CD4-positive, alpha-beta T cell (primary cell): ENCODE measurements at places on chromosomes 7 and 10.

GRCh38 chr10:128377988-128378387 lies 251.8 kb upstream of the MKI67 start:
- no peak for DNase-seq

GRCh38 chr7:50658696-50659095 lies 93.5 kb upstream of the DDC start:
- DNase-seq = no peak

- DNase-seq = no peak
Measured at GRCh38 chr10:110686047-110686446, 41.9 kb downstream of the RBM20 start.

- no peak for DNase-seq
Measured at GRCh38 chr7:148334959-148335577, 255.5 kb upstream of the C7orf33 start.

DNA sequence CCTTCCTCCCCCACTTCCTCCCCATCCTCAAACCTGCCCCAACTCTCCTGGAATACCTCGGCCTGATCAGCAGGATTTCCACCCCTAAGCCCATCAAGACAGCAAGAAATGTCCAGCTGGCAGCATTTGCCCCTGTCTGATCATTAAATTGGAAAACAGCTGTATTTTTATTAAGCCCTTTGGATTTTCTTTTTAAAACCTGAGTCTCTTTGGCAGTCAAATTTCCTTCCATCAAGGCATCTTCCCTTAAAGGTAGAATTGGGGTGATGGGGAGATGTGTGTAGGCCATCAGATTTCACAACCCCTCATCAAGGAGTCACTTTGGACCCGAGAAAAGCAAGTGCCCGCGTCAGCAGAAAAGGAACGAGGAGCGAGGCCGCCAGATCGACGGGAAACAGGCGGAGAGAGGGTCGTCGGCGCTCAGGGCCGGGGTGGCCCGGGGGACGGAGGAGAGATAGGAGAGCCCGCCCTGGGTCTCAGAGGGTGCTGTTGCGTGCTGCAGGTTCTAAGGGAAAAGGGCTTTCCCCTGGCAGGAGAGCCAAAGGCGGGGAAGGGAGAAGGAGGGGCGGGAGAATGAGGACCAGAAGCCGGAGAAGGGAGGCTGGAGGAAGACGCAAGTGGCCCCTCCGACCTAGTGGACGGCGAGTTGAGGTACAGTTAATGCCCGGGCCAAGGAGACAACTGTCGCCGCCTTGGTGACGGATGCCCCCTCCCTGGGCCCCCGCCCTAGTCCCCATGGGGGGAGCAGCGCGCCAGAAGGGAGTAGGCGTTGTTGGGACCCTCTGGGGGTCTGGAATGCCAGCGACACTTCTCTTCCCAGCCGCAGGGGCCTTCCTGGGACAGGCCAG lies 11.5 kb upstream of the GATA3 start:
- no peak for DNase-seq
